ENCODE measurements at places on chromosomes 4 and X. TPM values are rescaled to one million over a fixed set of nuclear protein-coding genes. Genes with fewer than 3 reads are reported as not detected.

IQCM gene
- total RNA-seq, result not detected

IL1RAPL1 gene
- total RNA-seq, result 0.26 TPM

DNA sequence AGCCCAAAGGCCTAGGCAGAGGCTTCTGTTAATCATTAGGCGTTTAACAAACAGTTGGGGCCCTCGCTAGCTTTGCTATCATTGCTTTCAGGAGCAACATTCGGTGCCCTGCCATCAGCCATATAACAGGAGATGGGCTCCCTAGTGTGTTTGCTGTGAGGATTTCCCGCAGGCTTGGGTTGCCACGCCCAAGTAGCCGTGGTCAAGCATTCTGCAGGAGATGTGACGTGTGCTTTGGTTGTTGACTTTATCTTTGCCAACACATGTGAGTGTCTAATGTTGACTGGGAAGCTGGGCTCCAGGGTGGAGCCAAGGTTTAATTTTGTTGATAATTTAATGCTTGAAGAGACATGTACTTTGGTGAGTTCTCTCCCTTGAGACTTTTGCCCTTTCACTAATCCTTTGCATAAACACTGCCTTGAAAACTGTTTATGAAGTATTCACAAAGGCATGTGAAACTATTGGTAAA is 184.6 kb upstream of the KIT start:
- no peaks in the 10 kb centered on the region for H3K27me3 ChIP-seq
- H3K4me1 ChIP-seq, result no peaks in the 10 kb centered on the region
- H3K27ac ChIP-seq, result no peak overlapping the region
- no peak for DNase-seq

DNA sequence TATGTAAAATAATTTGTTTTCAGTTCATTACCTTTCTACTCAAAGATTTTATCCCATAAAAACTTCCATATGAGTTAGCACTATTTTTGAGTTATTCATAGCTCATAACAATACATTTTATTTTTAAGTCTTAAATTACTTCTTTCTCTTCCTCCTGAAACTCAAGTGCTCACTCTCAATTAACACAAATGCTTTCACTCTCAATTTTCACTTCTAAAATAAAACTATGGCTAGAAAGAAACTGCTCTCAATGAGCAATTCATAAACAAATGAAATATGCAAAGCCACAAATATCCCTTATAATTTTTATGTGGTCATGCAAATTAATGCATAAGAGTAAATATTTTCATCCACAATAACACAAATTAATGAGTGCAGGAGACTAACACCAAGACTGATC is 38.8 kb downstream of the MAML3 start:
- H3K27me3 ChIP-seq, result no peaks in the 10 kb centered on the region
- H3K36me3 ChIP-seq, result no peaks in the 10 kb centered on the region
- no peak overlapping the region for H3K27ac ChIP-seq
- DNase-seq, result no peak

- H3K36me3 ChIP-seq, result no peaks in the 10 kb centered on the region
- peak; percentile 63 for DNase-seq
- no peaks in the 10 kb centered on the region for H3K27me3 ChIP-seq
- no peak overlapping the region for H3K27ac ChIP-seq
- H3K4me3 ChIP-seq, result no peak overlapping the region
Observed at GRCh38 chr4:138910914-138911336, 104.7 kb upstream of the NOCT start.

DNA sequence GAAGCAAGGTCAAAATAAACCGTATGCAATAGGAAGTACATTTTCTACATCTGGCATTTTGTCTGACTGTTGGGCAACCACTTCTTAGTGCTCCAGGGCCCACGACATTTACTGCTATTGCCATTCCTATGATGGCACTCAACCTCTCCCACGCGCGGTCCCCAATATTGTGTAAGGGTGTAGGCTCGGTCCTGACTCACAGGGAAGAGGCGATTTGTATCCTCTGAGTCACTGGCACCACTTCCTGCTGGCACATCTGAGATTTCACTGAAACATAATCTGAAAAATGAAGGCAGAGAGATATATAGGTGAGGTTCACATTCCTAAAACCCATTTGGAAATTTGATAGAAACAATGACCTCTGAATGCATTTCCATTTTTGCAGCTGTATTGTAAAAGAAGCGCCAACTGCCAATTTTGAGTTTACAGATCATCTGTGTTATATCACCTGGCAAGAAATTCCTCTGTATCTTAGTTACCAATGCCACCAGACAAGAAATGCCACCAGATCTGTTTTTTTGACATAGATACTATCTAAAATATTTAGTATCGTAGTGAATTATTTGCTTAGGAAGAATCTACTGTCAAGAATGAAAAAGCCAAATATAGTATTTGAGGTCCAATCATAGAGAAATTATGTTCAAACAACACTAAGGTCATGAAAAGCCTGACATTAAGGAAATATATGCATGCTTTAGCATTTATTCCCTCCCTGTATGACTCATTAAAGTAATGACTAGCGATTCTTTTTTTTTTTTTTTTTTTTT is 9.8 kb downstream of the EREG start:
- H3K4me3 ChIP-seq, result no peak overlapping the region
- H3K4me1 ChIP-seq, result no peaks in the 10 kb centered on the region
- no peak for DNase-seq
- no peaks in the 10 kb centered on the region for H3K36me3 ChIP-seq
- no peaks in the 10 kb centered on the region for H3K27me3 ChIP-seq
- H3K27ac ChIP-seq, result no peak overlapping the region

All from body of pancreas (tissue), 4 donors.